ENCODE measurements at places on chromosomes 1 and 21.

- no peak for DNase-seq
These were observed 51.0 kb downstream of the RPL5 start for GRCh38 chr1:92882819-92883218.

- no peak for DNase-seq
These were observed 332.9 kb upstream of the PTBP2 start for GRCh38 chr1:96388421-96389310.

DNA sequence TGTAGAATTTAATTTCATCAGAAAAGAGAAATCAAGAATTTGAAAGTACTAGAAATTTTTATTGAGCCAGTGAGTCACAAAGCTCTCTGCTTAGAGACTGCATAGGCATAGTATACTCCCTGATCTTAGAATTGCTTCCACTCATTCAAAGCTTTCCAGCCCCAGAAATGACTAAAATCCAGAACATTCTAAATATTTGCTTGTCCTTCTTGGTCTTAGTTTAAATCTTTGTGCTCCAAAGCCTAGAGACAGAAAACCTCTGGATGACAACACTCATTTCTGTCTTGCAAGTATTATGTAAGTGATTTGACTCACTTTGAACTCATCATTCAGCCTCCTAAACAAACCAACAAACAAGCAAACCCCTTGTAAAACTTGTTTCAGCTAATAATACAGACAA, 74.2 kb downstream of the PTPRC start:
- DNase-seq = peak; percentile 44

DNA sequence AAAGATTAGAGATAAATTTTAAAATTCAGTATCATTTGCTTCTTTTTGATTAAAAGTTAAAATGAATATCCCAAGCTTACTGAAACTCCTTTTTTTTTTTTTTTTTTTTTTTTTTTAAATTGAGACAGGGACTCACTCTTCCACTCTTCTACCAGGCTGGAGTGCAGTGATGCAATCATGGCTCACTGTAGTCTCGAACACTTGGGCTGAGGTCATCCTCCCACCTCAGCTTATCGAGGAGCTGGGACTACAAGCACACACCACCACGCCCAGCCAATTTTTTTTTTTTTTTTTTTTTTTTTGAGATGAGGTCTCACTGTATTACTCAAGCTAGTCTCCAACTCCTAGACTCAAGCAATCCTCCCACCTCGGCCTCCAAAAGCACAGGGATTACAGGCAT, 92.1 kb upstream of the RGS18 start:
- no peak for DNase-seq

- no peak for DNase-seq
These were observed 41.8 kb downstream of the MACO1 start for GRCh38 chr1:25472471-25472870.

- no peak for DNase-seq
These were observed 16.9 kb downstream of the CAPZB start for GRCh38 chr1:19468397-19468956.

- no peak for DNase-seq
These were observed 2.2 kb downstream of the RNF19B start for GRCh38 chr1:32962248-32962896.

GRCh38 chr1:200526709-200527612, 93.6 kb downstream of the KIF14 start:
- DNase-seq = peak; percentile 50

GRCh38 chr1:225816643-225817538, 7.0 kb downstream of the EPHX1 start:
- no peak for DNase-seq

DNA sequence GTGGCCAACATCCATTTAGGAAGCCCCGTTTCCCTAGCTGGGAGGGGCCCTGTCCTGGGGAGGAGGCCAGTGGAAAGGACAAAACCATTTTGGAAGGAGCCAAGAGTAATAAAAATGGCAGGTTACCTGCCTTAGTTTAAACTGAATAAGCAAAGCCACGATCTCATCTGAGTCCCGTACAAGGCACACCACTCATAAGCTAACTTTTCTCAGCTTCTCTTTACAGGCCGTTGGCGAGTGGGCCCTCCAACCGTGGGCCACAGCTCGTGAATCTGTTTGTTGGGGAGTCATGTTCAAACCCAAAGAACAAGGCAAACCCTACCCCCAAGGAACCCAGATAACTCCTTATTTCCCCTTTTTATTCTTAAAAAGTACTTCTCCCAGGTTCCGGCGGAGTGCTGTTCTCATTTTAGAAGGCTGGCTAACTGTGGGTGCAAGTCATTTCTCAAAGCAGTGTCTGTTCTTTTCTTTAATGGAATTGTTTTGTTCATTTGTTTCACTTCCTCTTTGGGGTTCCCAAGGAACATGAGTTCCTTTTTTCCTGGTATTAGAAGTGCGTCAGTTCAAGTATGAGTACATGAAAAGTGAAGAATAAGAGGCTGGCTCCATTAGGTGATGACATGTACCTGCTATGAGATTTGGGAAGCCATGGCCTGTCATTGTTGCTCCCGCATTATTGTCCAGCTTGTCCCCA, 89.0 kb downstream of the PSMG1 start:
- DNase-seq = no peak

GRCh38 chr1:63748046-63748580, 25.7 kb upstream of the ROR1 start:
- no peak for DNase-seq

- no peak for DNase-seq
These were observed 6.3 kb upstream of the TTC39A start for GRCh38 chr1:51336711-51337110.

DNA sequence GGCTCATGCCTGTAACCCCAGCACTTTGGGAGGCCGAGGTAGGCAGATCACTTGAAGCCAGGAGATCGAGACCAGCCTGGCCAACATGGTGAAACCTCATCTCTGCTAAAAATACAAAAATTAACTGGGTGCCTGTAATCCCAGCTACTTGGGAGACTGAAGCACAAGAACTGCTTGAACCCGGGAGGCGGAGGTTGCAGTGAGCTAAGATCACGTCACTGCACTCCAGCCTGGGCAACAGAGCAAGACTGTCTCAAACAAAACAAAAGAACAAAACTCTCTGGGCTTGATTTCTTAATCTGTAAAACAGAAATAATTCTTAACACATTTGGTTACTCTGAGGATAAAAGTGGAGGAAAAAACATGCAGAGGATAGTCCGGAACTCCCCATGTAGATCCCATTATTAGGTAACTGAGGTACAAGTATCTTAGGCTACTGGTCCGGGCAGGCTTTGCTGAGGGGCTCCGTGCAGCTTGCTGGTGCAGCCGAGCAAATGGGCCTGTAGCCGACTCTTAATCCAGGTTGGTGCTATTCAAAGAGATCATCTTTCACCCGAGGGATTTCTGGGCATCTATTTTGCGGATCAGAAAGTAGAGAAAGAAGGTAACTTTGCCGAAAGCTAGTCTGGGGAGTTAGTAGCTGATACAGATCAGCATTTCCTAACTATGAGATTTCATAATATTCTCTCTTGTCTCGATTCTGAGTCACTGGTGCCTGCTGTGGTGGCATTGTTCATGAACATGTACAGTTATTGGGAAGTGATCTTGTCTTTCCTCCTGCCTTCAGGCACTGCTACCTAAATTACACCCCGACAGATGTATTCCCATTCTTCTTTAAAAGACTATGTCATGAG, 56.8 kb downstream of the NFIA start:
- DNase-seq = no peak

DNA sequence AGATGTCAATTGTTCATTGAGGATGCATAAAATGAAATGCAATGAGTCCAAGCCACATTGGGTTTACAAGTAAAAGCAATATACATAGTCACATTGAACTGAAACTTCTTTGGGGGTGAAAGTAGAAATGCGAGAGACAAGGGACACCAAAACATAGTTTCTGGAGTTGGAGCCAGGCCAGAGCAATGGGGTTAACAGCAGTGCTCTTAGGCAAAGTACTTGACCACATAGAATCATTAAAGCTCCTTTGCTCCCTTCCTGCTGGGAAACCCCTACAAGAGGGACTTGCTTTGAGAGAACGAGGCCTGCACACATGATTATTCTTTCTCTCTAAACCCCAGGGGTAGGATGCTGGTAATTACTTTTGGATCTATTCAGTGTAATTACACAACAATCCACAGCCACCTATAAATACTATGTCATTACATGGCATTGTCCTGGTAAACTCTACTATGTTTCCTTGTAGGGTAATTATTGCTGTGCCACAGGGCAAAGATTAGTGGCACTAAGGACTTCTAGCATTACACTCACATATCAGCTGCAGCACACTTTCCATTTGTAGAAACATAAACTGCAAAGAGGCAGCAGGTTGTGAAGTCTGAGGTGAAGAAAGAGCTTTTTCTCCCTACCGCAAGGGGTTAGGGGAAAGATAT, 421.6 kb upstream of the PBX1 start:
- DNase-seq = no peak

DNA sequence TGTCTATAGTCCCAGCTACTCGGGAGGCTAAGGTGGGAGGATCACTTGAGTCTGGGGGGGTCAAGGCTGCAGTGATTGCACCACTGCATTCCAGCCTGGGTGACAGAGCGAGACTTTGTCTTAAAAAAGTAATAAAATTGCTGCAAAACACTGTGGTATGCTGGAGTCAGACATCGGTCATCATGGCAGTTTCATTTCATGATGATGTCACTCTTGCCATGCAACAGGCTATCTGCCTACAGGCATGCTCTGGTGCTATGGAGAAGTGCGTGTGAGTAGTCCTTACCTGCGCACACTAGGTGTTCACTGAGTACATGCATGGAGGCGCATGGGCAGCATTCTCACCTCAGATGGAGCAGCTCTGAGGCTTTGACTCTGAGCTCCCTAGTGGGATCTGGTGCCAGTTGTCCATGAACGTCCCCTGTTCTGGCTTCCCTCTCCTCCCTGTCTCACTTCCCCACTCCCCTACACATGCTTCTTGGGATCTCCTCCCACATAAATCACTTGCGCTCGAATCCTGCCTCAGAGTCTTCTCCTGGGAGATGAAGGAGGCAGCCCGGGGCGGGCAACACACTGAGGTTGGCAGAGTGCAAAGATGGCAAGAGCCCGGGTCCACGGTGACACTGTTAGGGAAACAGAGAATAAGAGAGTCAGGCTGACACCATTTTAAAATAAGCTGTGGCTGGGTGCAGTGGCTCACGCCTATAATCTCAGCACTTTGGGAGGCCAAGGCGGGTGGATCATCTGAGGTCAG, 10.4 kb upstream of the CELA3B start:
- DNase-seq = peak; percentile 44

DNA sequence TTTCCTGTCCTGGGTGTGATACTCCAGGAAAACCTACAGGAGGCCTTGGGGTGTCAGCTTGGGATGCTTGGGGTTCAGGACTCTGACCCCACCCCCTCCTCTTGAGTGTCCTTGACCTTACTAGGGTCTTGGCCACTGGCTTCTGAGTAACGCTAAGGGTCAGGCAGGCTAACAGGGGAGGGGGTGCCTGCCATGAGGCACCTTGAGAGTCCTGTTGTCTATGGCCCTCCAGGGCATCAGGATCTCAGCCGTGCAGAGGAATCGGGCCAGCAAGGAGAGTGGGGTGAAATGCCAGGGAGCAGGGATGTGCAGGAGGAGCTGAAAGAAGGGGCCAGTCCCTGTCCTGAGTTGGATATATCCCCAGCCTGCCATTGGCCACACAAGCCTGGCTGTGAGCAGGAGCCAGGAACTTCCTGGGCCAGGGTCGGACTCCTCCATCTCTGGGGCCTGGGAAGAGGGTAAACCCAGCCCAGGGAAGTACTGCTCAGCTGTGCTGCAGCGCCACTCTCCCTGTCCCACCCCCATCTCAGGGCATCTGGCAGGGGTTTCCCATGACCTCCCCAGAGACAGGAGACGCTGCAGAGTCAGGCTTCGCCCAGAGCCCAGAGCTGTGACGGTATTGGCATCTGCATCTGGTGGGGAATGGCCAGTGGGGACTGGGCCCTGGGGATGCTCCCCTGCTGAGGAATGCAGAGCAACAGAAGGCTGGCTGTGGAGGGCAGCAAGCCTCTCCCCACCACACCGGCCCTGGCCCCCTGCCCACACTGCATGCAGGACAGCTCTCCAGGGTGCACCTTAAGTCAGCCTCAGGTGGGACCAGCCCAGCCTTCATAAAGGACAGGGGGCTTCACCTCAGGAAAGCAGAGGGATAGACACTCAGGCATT, 6.3 kb downstream of the KIF21B start:
- DNase-seq = no peak

DNA sequence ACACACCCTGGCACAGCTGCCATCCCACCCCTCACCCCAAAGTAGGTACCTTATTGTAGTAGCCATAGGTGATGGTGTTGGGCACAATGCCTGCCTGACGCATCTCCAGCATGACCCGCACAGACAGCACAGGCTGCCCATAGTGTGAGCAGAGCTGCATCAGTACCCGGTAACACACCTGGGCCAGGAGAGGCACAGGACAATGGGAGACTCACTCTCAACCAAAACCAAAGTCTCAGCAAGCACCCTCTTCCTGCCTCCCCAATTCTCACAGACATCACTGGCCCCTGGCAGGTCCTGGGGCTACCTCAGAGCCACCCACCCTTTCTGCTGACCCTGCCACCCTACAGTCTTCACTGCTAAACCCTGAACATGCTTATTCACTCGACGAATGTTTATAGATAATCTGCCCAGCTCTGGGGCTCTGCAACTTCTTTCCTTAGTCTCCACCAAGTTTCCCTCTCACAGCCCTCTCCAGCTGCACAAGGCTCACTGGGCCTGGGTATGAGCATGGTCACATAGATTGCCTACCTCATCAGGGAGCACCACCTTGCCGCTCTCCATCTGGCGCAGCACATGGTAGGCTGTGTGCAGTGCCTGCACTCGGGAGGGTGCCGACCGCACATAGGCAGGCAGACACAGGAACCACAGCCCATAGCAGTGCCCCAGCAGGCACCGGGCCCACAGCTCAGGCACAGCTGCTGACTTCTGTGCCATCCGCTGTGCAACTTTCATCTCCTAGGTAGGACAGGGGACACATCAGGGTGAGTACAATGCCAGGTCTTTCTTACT, 10.3 kb downstream of the DENND4B start:
- DNase-seq = no peak

DNA sequence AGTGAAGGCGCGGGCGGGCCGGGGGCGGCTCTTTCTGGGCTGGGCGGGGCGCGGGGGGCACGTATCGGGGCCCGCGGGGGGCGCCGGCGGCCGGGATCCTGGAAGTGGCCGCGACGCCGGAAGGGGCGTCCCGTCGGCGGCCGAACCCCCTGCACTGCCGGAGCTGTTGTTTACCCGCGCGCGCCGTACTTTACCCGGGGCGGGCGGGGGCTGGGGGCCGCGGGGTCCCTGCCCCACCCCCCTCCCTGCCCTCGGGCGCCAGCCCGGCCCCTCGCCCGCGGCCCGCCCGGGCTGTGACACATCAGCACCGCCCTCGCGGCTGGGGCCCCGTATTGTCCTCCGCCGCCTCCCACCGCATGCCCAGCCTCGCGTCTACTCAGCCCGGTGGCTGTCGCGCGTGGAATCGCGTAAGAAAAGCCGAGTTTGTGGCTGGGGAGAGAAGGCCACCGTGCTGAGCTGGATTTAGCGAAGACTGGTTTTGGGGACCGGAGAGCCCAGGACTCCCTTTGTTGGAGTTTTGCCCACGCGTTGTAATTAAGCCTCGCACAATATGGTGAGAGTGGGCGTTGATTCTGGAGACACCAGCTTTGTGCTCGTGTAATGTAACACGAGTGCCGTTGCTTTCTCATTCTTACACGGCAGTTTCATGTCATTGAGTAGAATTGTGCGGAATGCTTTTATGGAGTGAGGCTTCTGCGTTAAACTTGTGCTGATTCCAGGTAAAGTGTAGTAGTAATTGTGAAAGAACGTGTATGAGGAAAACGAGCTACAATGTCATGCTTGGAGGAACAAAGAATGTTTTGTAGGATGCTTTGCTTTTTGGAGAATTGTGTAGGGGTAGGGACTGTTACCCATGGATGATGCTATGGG, 559 bp downstream of the BACH1 start:
- DNase-seq = no peak
